Endothelial cell of umbilical vein (primary cell): ENCODE measurements at places on chromosomes 5 and 9. TPM values are rescaled to one million over a fixed set of nuclear protein-coding genes. Genes with fewer than 3 reads are reported as not detected.

Gene ANKS6
- 18.6 and 22.3 TPM in 2 replicates for total RNA-seq

Gene SLC34A1
- total RNA-seq, result not detected in 2 replicates

Gene S1PR3
- total RNA-seq, result 18.9 and 25.8 TPM in 2 replicates

GRCh38 chr5:1642621-1643061, 118.9 kb upstream of the LPCAT1 start:
- no peak for DNase-seq

DNA sequence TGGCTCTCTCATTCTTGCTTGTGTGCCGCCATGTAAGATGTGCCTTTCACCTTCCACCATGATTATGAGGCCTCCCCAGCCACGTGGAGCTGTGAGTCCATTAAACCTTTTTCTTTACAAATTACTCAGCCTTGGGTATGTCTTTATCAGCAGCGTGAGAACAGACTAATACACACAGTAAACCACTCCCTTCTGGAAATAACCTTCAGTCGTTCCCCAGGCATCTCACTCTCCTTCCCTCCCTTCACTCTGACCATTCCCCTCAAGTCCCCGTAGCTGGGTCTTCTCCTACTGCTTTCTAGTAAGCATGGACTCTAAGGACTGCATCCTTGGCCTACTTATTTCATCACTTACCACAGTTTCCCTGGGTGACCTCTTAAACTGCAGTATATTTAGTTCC, 493.9 kb downstream of the CCDC171 start:
- no peak for DNase-seq

GRCh38 chr9:69145144-69145715, 28.8 kb upstream of the TJP2 start:
- DNase-seq, result peak; percentile 0

GRCh38 chr9:86531971-86532640, 177.9 kb upstream of the TUT7 start:
- DNase-seq, result no peak

DNA sequence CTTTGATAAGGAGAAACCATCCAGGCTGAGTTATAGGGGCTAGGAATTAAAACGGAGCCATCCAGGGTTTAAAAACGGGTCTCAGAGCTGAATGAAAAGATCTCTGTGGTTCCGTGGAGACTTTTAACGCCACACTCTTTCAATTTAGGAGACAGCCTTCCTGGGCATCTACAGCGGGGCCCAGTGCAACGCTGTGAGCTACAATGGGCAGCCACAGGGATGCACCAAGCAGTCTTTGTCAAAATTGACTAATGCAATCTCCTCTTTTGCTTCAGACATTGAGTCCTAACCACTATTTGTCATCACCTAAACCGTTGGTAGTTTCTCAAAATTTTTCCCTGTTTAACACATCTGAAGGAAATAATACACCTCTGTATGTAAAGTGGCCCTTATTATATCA, 96.6 kb upstream of the ABCA1 start:
- no peak for DNase-seq

GRCh38 chr9:114086607-114087006, 8.5 kb upstream of the AMBP start:
- DNase-seq, result no peak

DNA sequence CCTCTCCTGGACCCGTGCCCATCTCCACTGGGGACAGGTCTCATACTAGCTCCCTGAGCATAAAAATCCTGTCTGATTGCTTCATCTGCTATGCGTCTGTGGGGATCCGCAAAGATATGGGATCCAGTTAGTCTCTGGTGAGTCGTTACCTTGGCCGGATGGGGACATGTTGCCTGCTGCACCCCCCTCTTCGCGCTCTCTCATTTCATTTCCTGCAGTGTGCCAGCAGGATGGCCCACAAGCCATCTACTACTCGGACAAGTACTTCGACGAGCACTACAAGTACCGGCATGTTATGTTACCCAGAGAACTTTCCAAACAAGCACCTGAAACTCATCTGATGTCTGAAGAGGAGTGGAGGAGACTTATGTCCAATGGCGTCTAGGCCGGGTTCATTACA, 17.0 kb upstream of the CEP78 start:
- no peak for DNase-seq

GRCh38 chr9:126122901-126123616, 203.6 kb upstream of the MVB12B start:
- no peak for DNase-seq
